ENCODE measurements at places on chromosomes 12 and 14.
A peak's percentile ranks its signal among the peaks of the same experiment; 100 is the strongest.

- DNase-seq = no peak
Observed at GRCh38 chr14:101622251-101623076, 61.2 kb downstream of the DIO3 start.

DNA sequence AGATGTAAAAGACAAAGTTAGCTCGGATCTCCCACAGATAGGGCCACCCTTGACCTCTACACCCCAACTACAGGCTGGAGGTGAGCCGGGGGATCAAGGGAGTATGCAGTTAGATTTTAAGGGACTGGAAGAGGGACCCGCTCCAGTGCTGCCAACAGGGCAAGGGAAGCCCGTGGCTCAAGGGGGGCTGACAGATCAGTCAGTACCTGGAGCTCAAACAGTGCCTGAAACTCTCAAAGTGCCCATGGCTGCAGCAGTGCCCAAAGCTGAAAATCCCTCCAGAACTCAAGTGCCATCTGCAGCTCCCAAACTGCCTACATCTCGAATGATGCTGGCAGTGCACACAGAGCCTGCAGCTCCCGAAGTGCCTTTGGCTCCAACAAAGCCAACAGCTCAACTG is 10.4 kb downstream of the NYNRIN start:
- DNase-seq = no peak

DNA sequence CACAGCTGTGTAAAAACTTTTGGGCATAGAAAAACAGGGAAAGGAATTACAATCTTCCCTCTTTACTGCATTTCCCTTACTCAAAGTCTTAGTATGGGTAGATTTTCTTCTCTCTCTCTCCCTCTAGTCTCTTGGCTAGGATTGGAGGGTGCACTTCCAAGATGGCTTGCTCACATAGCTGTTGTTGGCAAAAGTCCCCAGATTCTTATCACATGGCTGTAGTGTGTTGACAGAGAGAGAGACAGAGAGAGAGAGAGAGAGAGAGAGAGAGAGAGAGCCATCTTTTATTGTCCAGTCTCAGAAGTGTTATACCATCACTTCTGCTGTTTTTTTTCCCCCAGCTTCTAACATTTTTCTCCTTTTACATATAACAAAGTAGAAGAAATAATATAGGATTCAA is 6.3 kb upstream of the OR4E2 start:
- no peak for DNase-seq

- no peak for DNase-seq
Observed at GRCh38 chr14:30560581-30560980, 1.6 kb downstream of the G2E3 start.

GRCh38 chr12:111870706-111871105 is 28.7 kb downstream of the MAPKAPK5 start:
- DNase-seq = no peak

GRCh38 chr14:101289230-101289690 is 272.0 kb upstream of the DIO3 start:
- no peak for DNase-seq

DNA sequence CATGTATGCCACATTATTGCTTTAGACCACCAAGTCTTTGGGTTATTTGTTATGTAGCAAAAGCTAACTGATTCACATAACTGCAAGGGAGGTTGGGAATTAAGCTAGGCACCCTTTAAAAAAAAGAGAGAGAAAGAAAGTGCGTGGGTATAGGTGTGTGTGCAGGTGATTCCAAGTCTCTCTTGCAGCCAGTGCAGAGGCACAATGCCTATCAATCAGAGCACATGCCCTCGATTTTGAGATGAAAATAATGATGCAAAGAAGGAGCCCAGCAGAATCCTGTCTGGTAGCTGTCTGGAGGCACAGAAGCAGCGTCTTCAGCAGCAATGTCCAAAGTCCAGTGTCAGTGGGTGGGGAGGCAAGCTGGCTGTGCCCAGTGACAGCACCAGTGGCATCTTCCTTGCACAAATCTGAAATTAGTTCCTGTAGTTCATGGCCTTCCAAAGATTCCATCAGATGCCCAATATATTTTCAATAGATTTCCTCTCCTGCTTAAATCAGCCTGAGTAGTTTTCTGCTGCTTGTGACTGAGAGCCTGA is 62.4 kb upstream of the TBPL2 start:
- DNase-seq = no peak

DNA sequence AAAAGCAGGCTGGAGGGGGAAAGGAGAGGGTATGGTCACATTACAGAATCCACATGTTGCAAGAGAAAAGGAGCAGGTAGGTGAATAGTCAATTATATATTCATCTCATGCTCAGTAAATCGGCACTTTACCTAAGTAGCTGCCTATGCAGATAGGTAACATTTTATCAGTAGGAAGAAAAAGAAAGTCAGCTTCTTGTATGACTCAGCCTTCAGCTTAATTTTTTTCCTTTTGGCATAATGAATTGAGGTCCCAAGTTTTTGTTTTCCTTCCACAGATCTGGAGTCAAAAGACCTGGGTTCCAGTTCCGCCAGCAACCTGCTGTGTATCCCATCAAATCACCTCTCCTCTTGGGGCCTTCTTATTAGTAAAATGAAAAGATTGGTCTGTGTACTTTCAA is 6.0 kb upstream of the ACSM4 start:
- no peak for DNase-seq

GRCh38 chr12:4933411-4933810 is 23.7 kb downstream of the KCNA1 start:
- DNase-seq = no peak

- no peak for DNase-seq
Observed at GRCh38 chr14:96203635-96204034, 1.0 kb upstream of the BDKRB2 start.

GRCh38 chr14:24465368-24465767 is 22.8 kb upstream of the SDR39U1 start:
- DNase-seq = no peak

- DNase-seq = no peak
Observed at GRCh38 chr12:108358580-108358965, 19.5 kb upstream of the CMKLR1 start.

GRCh38 chr12:15344561-15344960 is 22.3 kb downstream of the PTPRO start:
- no peak for DNase-seq

DNA sequence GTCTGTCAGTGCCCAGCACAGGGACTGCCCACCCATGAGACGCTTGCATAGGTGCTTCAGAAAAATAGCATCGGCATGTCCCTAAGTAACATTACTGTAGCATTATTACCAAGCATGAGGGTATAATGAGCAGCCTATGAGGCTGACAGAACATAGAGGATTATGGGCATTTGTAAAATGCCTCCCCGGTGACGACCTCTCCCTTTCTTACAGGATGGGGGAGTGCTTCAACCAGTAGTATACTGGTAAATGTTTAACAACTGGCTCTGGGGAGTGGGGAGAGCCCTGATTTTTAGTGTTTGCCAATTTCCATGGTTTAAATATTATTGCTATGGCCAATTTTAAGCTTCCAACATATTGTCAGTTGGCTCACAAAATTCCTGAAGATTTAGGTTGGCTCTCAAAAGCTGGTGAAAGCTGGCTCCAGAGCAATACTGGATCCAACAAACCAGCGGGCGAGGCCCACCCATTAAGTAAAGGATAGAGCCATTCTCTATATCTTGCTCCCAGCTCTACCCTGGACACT is 104.5 kb downstream of the ETNK1 start:
- no peak for DNase-seq

- DNase-seq = no peak
Observed at GRCh38 chr14:91173904-91174303, 60.0 kb downstream of the DGLUCY start.

DNA sequence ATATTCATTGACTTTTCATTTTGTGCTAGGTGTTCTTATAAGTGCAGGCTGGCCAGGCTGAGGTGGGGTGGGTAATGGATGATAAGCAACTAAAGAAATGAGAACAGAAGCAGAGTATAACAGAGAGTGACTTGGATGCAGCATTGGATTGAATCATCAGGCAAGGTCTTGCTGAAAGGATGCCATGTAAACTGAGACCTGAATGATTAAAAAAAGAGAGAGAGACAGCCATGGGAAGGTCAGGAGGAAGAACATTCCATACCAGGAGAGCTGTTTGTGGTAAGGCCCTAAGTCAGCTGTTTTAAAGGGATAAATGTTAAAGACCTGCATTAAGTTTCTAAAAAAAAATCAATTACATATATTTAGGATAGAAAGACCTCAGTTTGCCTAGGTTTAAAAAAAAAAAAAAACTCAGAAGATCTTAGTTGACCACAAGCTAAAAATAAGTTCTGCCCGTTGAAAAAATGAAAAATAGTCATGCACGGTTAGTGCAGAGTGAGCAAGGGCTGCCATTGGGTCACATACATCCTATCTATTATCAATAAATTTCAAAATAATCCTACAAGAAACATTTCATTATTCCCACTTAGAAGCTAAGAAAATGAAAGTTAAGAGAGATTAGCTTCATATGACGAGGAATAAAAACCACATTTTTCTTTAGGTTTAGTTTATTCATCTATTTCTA is 37.2 kb downstream of the IFNG start:
- DNase-seq = no peak

- DNase-seq = no peak
Observed at GRCh38 chr12:52814710-52815155, 817 bp upstream of the KRT4 start.

DNA sequence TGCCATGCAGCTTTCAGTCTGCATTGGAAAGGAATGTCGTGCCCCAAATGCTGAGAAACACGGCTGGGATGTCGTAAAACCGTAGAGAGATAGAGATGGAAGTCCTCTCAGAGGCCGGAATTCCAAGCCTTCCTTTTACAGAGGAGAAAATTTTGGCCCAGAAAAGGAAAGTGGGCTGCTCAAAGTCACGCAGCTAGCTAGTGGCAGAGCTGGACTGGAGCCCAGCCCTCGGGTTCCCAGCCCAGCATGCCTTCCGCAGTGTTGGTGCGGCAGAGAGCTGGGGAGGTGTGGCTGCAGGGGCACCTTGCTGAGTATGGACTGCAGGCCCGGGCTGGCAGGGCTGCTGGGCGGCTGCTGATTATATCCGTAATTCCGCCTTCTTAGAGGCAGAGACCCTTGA is 50.3 kb downstream of the KCNA1 start:
- no peak for DNase-seq

GRCh38 chr12:38932320-38932719 is 26.9 kb upstream of the CPNE8 start:
- no peak for DNase-seq

DNA sequence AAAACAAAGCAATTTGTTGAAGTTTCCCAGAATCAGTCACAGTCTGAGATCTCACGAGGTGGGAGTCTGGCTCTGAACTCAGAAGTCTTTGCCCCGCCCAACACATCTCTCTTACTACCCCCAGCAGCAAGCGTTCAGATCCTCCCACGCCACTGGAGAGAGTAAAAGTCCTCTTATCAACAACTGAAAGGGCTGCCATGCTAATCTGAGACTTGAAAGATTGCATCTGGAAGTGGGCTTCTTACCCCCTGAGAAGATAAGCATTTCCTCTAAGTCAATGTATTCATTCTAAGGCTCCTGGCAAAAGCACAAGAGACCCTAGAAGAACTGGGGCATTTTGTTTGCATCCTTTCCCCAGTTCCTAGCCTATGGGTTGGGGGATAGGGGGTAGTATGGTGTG is 34.1 kb upstream of the STON2 start:
- DNase-seq = no peak

- DNase-seq = no peak
Observed at GRCh38 chr14:100663761-100664052, 63.0 kb upstream of the DLK1 start.

GRCh38 chr14:78598046-78598920 is 428.1 kb downstream of the NRXN3 start:
- peak; percentile 76 for DNase-seq

- no peak for DNase-seq
Observed at GRCh38 chr14:56648508-56649301, 69.1 kb downstream of the TMEM260 start.

GRCh38 chr14:64879635-64880220 is at the start of gene SPTB:
SPTB (minus strand) TSS chr14:64879907; CDS start chr14:64823094, 56,813 bp downstream.
- no peak for DNase-seq

Data from H1 (cell line).